ENCODE measurements at places on chromosomes 7 and 10.

GRCh38 chr7:144622745-144623144, 213.1 kb downstream of the TPK1 start:
- no peak for DNase-seq

DNA sequence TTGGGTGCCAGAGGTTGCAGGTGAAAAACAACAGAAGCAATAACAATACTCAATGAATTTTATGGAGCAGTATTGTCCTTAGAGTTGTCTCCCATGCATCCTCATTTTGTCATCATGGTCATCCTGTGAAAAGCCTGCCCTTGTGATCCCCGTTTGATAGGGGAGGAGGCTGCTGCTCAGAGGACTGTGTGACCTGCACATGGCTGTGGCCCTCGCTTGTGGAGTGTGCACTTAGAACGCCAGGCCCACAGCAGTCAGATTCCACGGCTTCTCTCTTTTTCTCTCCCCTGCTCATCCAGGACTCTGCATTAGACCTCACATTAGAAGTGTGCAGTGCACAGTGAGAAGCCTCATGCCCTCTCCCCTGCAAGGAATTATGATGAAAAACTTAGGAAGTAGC, 491.1 kb upstream of the KLF6 start:
- no peak for DNase-seq

DNA sequence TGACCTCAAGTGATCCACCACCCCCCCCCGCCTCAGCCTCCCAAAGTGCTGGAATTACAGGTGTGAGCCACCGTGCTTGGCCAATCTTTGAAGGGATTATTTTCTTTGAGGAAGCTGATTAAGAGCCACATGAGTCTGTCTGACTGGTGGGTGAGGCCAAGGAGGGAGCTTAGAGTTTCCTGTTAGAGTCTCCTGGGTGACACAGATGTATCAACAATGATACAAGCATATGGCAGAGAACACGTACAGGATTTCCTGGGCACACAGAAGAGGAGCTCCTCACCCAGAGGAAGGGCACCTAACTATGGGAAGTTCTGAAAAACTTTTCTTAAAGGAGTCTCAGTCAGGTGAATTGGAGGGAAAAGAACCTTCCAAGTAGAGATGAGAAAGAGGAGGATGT, 69.4 kb downstream of the GOLGA7B start:
- no peak for DNase-seq

GRCh38 chr10:78190051-78190825, 156.6 kb downstream of the RPS24 start:
- no peak for DNase-seq

GRCh38 chr7:28356619-28357018, 55.7 kb upstream of the CREB5 start:
- no peak for DNase-seq

- DNase-seq, result no peak
Observed at GRCh38 chr10:71547312-71547711, 150.6 kb downstream of the CDH23 start.

All from NCI-H1930 (cell line).